ENCODE measurements at places on chromosomes 2 and 18.

DNA sequence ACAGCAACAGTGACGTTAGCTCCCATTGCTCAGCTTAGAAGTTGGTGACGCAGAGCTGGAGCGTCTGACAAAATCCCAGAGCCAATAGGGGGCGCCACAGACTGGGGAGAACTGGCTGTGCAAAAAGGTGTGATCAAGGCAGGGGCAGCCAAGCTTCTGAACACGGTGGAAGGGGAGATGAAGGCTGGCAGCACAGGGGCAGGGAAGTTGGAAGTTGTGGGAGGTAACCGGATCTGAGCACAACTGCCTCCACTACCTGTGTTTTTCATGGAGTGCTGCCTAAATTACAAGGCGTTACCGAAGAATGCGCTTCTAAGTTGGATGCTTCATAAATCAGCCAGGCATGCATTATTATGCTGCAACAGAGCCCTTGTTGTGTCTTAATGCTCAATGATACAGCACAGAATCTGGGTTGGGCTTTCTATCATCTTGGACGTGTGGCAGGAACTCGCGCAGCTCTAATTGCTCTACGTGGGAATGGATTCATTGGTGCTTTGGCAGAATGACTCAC lies 370.0 kb downstream of the SLC4A3 start:
- no peak for DNase-seq

DNA sequence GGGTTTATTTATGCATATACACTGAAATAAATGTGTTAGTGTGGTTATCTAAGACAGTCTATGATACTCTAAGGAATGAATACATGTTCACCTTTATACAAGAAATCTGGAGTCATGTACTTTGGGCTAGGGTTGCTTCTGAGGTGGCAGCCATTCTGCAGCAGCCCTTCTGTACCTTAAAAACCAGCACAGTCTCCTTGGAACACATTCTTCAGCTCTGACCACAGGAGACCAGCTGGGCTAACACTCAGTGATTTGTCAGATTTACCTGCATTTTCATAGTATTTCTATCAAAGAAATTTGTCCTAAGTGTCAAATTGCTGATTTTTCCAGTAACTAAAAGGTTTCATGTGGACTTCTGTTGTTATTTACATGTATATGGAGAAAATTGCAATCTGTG lies 167.7 kb downstream of the CAMKMT start:
- no peak for DNase-seq

DNA sequence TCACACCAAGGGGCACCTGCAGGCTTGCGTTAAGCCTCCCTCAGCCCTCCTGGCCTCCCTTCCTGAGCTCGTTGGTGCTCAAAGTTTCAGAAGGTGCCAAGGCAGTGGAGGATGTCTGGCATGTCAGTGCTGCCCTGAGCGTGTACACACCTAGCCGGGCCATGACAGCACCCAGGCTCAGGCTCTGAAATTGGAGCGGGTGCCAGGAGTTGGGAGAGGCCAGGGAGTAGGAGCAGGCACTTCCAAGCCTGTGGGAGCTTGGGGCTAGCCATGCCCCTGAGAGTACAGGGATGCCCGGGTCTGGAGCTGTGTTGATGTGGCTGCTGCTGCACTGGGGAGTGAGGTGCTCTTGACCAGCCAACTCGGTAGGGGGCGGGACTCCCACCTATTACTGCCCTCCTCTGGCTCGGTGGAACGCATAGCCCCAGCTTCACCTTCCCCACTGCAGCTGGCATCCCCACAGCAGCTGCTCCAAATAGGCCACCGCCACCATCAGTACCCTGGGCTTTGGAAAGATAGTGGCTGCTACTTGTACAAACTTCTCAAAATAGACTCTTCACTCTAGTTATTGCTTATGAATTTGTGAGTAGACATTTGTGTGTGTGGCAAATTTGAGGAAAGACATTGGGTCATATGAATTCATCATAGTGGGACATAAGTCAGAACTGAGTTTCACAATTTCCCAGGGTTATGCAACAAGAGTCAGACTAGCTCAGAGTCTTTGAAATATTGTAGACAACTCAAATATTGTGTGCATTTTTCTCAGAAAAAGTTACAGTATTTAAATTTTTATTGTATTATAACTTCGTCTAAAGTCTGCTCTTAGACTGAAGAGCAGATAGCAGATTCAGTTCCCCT lies 6.8 kb upstream of the PCARE start:
- DNase-seq = no peak

GRCh38 chr2:48829036-48829435 lies 73.5 kb upstream of the LHCGR start:
- no peak for DNase-seq

- DNase-seq = no peak
Measured at GRCh38 chr2:234795272-234795920, 156.4 kb upstream of the SH3BP4 start.

GRCh38 chr2:70928366-70928765 lies 7.3 kb upstream of the ATP6V1B1 start:
- DNase-seq = no peak

Data from HAP-1 (cell line).